ENCODE measurements at places on chromosomes 5 and 9.

- DNase-seq, result no peak
These were observed 56.7 kb upstream of the PAPPA start for GRCh38 chr9:116096853-116097252.

GRCh38 chr5:129820-130219 lies 37.9 kb downstream of the PLEKHG4B start:
- no peak for DNase-seq

DNA sequence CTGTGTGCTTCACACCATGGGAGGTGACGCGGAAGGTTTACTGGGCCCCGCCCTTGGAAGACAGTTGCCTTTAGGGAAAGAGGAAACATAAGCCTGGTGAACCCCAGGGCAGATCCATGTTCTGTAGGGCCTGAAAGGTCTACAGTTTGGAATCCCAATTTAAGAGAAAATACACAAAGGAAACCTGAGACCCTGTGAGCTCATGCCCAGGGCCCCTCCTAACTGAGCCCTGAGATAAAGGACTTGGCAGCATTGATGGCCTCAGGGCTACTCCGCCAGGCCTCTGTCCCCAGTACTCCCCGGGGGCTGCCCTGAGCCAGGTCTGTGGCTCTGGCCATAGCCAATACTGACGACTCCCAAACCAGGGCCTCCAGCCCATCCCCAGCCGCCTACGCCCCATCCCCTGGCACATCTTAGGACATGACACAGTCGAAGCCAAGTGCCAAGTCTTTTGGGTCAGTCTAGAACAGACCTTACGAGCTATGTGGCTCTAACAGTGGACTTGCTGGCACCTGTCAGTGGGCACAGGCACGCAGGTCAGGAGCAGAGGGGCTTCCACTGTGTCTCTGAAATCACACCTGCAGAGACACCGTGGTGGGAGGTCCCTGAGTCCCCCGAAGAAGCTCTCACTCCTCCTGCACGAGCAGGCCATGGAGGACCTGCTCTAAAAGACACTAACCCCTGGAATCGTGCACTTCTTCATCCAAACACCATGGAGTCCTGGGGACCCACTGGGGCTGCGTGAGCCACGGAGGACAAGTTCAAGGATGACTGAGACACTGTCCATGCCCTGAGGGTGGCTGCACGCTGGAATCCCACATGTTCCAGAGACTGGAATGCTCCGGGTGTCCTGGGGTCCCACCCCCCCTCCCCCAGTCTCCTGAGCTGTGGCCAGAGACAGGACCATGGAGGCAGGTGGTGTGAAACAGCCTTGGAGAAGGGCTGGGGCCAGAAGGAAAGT lies 40.3 kb upstream of the BARHL1 start:
- no peak for DNase-seq

GRCh38 chr9:84701801-84702200 lies 32.3 kb downstream of the NTRK2 start:
- DNase-seq, result no peak

GRCh38 chr5:14922456-14922855 lies 50.9 kb upstream of the ANKH start:
- DNase-seq, result no peak

DNA sequence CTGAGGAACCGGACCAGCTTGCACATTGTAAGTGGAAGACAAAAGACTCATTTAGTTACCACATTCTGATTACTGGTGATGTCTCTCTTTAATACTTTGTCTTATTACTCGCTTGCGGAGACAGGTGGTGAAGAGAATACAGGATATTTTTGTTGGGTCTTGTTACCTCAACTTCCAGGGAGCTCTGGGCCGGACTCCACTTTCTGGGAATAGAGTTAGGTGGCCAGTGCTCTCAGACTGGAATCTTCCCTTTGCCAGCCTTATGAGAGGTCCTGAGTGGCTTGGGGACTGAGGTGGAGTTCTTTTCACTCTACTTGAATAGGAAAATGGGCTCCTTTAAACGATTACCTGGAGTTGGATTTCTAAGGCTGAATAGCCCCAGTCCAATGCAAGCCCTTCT lies 33.3 kb upstream of the SPRY4 start:
- no peak for DNase-seq

- DNase-seq, result no peak
These were observed 599.6 kb upstream of the GRAMD2B start for GRCh38 chr5:125823572-125823971.

- DNase-seq, result no peak
These were observed 89.9 kb downstream of the PIP5K1B start for GRCh38 chr9:68794898-68795297.

DNA sequence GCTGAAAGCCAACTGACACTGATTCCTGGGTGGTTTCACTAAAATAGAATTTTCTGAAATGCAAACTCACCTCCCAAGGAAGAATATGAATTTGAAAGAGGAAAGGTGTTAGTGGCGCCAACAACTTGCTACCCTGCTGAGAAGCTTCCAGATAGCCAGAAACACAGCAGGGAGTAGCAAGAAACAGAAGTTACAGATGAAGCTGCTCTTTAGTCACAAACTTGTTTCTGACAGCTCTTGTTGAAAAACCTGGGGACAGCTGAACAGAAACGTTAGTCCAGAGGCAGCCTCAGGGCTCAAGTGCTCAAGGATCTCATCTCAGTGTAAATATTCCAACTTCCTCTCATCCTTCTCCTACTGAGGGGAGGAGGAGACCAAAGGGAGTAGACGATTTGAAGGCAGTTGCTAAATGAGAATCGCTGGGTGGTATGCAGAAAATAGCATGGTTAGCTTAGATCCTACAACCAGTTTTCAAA lies 184.1 kb downstream of the PDE4D start:
- DNase-seq, result no peak

GRCh38 chr5:91928754-91929521 lies 545.8 kb upstream of the ARRDC3 start:
- DNase-seq, result no peak

DNA sequence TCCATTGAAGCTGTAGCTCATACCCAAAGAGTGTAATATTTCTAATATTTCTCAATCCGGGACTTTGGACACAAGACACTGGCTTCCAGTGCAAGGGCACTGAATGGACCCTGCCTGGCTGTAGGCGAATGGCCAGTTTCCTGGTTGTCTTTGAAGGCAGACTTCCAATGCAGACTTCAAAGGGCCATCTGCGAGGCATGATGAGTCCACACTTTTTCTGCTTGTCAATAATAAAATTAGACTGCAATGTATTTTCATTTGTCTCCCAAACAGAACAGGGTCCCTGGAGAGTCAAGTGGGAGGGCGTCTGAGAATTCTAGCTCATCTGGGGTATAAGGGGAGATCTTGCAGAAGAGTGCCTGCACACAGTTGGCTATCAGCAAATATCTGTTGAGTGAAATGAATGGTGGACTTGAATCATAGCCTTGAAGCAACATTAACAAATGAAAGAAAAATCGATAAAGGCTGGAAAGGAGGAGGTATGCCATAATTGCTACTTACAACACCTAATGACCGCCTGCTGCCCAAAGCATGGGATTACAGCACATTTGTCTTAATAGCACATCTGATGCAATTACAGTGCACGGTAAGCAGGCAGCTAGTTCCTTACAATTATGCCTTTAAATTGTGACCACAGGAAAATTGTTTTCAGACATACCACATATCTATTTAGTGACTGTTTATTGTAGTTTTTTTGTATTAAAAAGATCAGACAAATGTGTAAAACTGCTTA lies 137.5 kb downstream of the ARHGEF28 start:
- DNase-seq, result no peak

DNA sequence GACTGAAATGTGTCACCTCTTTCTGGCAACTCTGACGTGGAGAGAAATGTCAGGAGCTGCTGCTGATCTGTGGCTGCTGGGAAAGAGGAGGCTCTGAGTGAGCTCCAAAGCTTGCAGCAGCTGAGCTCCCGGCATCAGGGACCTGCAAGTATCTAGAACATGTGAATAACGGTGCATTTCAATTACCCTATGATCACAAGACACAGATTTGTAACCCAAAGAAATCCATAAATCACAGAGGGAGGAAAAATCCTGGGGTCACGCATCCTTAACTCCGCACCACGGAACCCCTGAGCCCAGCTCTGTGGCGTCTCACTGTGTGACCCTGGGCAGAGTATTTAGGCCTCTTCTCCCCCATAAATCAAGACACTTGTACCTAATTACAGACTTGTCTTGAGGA lies 139.8 kb downstream of the IRX2 start:
- no peak for DNase-seq

Measured in HuH-7.5 (cell line).